Aorta (tissue), 5 donors: ENCODE measurements at places on chromosomes 5 and 9. TPM values are rescaled to one million over a fixed set of nuclear protein-coding genes. Genes with fewer than 3 reads are reported as not detected.

The GRXCR2 gene
- total RNA-seq = not detected

The CNTLN gene
- total RNA-seq = 12.2 TPM

The FBXL7 gene
- 32.7 TPM for total RNA-seq

The POU5F2 gene
- total RNA-seq = 5.1 TPM

DNA sequence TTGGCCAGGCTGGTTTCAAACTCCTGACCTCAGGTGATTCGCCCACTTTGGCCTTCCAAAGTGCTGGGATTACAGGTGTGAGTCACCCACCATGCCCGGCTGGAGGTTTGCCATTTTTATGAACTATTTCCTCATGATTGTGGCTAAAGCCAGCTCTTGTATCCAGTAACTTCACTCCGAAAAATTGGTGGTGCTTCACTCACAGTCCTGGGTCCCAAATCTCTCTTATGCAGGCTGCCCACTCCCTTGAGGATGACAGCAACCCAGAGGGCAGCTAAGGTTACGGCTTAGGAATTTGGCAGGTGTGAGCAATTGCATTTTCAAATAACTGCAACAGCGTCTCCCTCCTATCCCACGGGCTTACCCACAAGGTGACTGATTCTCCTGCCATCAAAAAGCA is 23.4 kb upstream of the FUBP3 start:
- H3K4me3 ChIP-seq = no peak overlapping the region
- H3K27me3 ChIP-seq = no peaks in the 10 kb centered on the region
- no peaks in the 10 kb centered on the region for H3K36me3 ChIP-seq
- no peak for DNase-seq
- no peak overlapping the region for H3K27ac ChIP-seq

DNA sequence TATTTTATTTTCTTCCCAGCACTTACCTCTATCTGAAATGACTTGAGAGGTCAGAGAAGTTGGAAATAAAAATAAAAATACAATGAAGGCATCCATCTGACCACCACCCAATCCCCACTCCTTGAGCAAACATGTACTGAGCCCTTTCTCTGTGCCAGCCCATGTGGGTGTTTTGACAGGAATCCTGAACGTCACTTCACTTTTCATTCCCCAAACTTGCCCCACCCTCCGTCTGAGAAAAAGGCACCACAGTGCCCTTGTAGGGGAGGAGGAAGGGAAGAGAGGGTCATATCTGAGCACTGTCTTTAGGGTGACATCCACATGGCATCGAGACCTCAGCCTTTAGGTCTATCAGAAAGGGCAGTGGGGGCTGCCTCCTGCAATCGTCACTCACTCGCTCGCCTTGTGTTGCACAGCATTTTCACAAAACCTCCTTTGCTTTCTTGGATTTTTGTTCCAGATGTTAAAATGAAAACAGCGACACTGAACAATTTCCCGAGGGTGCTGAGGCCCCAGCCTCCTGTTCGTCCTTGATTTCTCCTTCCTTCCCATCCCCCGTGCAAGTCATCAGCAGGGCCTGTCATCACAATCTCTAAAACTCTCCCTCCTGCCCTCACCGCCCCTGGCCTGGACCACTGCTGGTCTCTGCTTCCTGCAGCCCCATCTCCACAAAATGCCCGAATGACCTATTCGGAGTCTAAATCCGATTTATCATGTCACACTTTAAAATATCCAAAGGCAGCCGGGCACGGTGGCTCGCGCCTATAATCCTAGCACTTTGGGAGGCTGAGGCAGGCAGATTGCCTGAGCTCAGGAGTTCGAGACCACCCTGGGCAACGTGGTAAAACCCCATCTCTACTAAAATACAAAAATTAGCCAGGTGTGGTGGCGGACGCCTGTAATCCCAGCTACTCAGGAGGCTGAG is 13.0 kb downstream of the HIGD2A start:
- H3K36me3 ChIP-seq = peaks cover 1% of the 10 kb centered on the region
- H3K27ac ChIP-seq = no peak overlapping the region
- H3K27me3 ChIP-seq = no peaks in the 10 kb centered on the region

- no peaks in the 10 kb centered on the region for H3K27me3 ChIP-seq
- H3K4me1 ChIP-seq = no peaks in the 10 kb centered on the region
- no peak overlapping the region for H3K4me3 ChIP-seq
- no peak overlapping the region for H3K27ac ChIP-seq
- H3K36me3 ChIP-seq = no peaks in the 10 kb centered on the region
These were observed 88.6 kb downstream of the MACROH2A1 start for GRCh38 chr5:135310328-135310989.

- H3K27ac ChIP-seq = no peak overlapping the region
- peaks cover 2% of the 10 kb centered on the region for H3K36me3 ChIP-seq
- no peak for DNase-seq
- H3K4me1 ChIP-seq = no peaks in the 10 kb centered on the region
- no peaks in the 10 kb centered on the region for H3K27me3 ChIP-seq
These were observed 12.3 kb downstream of the CCNH start for GRCh38 chr5:87400305-87400899.

DNA sequence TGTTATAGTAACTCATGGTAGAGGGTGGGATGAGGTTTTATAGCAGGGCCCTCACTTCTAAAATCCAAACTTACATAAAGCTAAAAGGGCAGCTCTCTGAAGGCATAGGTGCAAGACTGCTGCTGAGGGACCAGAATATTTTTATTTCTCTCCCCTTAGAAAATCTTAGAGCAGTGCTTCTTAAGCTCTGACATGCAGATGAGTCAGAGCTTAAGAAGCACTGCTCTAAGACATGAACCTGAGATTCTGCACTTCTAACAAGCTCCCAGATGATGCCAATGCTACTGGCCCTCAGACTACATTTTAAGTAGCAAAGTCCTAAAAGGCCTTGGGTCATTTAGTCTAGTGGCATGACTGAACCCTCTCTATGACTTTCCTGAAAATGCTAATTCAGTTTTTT is 97.6 kb upstream of the SPRY4 start:
- no peaks in the 10 kb centered on the region for H3K27me3 ChIP-seq
- H3K4me1 ChIP-seq = no peaks in the 10 kb centered on the region
- H3K36me3 ChIP-seq = no peaks in the 10 kb centered on the region
- H3K27ac ChIP-seq = no peak overlapping the region

- H3K4me1 ChIP-seq = no peaks in the 10 kb centered on the region
- H3K4me3 ChIP-seq = no peak overlapping the region
- no peak overlapping the region for H3K27ac ChIP-seq
These were observed 15.0 kb downstream of the ACSL6 start for GRCh38 chr5:131996210-131997025.

DNA sequence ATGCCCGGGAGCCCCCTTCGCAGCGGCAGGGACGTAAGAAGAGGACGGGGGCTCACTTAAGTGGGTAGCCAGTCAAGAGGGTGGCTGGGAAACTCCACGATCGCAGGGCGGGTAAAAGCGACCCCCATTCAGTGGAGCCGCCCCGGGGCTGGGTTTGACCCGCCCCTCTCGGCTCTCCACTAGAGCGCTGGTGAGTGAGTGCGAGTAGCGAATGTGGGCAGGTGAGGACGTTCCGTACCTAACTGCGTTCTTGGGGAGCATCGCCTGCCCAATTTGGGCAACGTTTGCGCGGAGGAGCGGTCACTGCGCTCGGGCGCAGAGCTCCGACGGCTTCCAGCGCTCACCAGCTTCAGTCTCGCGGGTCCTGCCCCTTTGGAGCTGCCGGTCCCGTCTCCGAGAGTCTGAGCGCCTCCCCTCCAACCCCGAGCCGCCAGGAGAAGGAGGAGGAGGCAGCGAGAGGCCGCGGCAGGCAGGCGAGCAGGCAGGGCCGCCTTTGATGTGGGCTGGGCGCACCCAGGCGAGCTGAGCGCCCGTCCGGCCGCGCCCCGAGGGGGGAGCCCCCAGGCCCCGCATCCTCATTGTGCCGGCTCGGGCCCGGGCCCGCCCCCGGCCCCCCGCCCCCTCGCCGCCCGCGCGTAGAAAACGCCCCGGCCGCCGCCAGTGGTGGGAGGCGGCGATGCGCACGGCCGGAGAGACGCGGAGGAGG is at the start of gene FGF18:
Gene FGF18 (plus strand): TSS at position 666 of the 706 bp plus-strand sequence. CDS start 553 bp downstream, outside the sequence.
- no peaks in the 10 kb centered on the region for H3K27me3 ChIP-seq
- peak; percentile 86 for DNase-seq
